Muscle of arm (tissue), 14 donors: ENCODE measurements at places on chromosomes 4 and X. TPM values are rescaled to one million over a fixed set of nuclear protein-coding genes. Genes with fewer than 3 reads are reported as not detected.

DNA sequence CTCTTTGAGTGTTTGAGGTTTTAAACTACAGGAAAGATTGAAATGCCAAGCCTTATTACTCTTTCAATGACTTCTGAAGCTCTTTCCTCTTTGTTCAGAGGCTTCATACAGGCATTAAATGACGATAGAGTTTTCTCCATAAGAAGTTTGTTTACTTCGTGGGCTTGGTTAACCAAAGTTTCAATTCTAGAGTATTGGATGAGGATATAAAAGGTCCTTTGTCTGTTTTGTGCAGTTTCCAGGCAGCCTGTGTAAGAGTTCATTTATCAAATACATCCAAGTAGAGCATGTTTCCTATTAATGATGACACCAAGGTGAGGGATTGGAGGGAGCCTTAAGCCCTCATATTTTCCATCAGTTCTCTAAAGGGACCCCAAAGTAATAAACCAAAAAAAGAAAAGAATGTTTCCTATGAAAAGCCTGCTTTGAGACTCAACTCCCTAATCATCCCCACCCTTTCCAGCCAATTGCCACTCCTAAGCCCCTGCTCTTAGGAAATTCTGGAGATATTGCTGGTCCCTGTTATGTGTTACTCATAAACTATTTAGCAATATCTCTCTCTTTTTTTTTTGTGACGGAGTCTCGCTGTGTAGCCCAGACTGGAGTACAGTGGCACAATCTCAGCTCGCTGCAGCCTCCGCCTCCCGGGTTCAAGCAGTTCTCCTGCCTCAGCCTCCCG lies 106.2 kb upstream of the IL13RA1 start:
- DNase-seq, result no peak

- no peak for DNase-seq
These were observed 1337.1 kb upstream of the PABPC4L start for GRCh38 chr4:135538698-135539097.

GRCh38 chr4:4455210-4455865 lies 68.4 kb downstream of the NSG1 start:
- DNase-seq, result no peak

DNA sequence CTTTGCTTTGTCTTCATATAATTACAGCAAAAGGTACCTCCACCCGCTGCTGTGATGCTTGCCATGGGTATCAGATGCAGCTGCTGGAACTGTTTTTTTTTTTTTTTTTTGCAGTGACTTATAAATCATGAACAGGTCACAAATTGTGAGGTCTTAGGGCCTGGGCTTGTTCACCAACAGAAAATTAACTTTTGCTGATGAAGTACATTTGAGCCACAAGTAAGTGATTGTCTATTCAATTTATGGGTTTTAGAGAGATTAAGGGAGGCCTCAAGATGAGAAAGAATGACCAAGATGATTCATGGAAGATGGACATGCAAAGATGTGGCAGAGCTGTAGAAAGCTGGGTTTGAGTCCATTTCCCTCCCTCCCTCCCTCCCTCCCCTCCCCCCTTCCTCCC lies 18.0 kb upstream of the GBA3 start:
- DNase-seq, result no peak

DNA sequence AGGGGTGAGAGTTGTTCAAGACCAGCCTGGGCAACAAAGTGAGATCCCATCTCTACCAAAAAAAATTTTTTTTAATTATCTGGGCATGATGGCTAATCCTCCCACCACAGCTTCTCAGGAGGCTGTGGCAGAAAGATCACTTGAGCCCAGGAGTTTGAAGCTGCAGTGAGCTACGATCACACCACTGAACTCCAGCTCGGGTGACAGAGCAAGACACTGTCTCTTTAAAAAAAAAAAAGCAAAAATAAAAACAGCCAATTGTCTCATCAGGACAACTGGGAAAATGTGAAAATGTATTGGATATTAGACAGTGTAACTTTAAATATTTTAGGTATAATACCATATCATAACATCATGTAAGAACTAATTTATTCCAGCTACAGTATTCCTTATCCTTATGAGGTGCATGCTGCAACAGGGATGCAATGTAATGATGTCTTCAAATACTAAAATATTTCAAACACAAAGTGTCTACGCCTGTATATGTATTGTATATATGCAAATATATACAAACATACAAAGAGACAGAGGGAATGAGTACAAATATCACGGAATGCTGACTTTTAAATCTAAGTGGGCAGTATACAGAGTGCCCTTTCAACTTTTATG lies 17.2 kb downstream of the FAM13A start:
- no peak for DNase-seq

DNA sequence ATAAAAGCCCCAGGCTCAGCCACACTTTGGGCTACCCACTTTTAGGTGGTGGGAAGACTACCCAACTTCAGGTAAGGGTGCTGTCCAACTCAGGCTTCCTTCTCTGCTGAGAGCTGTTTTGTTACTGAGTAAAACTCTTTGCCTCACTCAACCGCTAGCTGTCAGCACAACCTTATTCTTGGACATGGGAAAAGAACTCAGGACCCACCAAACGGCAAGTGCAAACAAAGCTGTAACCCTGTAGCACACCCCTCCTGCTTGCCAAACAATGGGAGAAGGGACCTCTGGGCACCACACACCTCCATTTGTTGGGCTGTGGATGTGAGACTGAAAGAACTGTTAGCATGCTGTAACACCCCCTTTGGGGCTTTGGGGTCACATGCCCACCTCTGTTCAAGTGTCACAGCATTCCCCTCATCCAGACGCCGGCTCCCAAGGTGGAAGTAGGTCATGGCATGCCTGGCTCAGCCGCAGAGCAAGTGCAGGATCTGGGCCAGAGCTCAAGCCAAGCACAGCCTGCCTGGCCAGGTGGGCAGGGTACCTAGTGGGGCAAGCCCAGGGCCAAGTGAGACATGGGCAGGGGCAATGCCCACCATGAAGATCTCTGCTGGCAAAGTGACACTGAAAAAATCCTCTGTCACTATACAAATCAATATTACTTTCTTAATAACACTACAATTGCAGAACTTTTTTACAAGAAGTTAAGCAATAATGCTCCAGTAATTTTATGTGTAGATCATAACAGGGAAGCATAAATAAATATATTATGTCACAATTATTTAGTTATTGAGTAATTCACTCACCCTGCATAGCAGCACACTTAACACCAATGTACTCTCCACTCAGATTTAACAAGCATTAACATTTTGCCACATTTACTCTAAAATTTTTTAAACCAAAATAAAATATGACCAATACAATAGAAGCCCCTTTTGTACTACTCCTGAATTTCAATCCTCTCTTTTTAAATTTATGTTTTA lies 107.2 kb downstream of the TBCK start:
- DNase-seq, result no peak

- no peak for DNase-seq
These were observed 10.9 kb downstream of the AFAP1 start for GRCh38 chr4:7928711-7929110.

The CENPE gene
- polyA plus RNA-seq, result 11.7 TPM

The TREX2 gene
- 0.37 TPM for polyA plus RNA-seq
